ENCODE measurements at places on chromosomes 5 and 9.

DNA sequence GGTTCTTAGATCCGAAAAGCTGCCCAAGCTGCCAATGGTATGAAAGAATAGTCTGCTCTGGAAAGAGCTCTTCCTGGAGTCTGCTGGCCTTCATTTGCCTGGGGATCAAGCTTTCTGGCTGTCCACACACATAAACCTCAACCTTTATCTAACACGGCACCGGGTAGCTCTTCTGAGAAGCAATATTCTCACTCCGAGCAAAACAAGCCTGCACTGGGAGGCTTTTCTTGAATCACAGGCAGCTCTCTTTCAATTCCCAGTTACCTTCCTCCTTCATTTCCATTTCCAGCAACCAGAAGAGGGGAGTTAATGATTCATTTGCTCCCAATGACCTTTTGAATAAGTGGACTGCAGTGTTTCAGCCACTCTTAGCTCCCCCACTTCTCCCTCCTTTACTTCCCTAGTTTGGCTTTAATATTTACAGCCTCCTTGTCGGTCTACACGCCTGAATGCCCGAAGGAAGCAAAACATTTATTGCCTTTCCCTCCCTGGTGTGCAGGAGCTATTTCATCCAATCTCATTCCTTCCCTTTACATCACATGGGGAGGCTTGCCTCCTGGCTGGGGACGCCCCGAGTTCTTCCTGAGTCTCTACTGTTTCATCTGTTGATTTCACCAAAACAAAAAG is 187.1 kb downstream of the ARHGEF28 start:
- DNase-seq, result no peak

- no peak for DNase-seq
Observed at GRCh38 chr9:26334706-26335105, 557.9 kb downstream of the CAAP1 start.

DNA sequence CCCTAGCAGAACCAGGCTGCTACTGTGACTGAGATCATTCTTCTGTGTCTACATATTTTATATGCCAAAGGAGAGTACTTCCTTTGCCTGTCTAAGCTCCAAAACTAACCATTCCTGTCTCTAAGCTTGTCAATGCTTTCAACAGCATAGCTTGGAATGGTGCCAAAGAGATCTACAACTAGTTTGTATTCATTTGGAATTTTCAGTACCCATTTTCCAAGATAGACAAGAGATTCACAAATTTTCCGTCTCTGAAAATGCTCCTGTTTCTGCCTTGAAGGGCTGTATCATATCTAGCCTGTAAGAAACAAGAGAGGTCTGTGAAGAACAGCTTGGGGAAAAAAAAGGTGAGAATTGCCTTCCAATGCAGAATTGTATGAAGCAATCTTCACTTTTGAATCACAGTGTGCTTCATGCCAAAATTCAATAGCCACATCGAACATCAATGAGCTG is 334.4 kb upstream of the ACTBL2 start:
- no peak for DNase-seq

- DNase-seq, result no peak
Observed at GRCh38 chr9:118533101-118533500, 828.9 kb downstream of the TLR4 start.

DNA sequence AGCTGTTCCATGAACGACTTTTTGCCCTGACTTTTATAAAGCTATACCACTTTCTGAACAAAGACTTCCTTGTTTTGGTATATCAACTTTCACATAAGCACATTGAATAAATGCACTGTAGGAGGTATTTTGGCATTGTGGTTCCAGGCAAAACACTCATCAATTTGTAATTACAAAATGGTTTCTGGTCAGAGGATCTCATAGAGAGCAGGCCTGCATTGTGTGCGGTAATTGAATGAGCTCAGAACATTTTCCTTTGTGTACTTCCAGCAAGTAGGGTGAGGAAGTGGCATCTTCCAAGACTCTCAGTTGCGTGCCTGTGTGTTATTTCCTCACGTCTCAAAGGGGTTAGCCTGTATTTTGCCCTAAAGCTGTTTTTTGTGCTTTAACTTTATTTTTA is 89.2 kb downstream of the PDE6A start:
- DNase-seq, result no peak

DNA sequence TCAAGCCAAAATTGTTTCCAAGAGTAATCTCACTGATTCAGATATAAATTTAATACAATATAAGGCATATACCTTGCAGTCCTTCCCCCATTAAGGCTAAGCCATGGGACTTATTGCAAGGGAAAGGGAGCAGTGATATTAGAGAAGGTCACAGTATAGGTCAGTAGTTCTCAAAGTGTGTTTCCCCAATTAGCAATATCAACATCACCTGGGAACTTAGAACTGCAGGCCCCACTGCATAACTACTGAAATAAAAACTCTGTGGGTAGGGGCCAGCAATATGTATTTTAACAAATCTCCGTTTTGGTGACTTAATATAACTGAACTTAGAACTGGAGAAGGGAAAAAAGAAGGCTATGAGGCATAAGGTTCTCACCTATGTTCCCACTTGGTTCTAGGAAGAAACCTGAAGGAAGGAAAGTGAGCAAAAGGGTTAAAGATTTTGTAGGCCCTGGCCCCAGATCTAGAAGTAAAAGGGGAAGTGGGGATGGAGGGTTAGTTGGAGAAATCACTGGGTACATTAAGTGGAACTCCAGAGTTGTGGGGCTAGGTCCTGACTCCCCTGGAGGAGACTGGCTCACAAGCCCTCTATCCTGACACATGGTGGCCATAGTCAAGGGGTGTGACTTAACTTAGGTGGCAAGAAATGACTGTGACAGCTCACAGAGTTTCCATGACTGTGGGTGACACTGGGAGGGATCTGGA is 40.7 kb downstream of the WDR36 start:
- DNase-seq, result no peak

GRCh38 chr9:137705906-137706305 is 87.1 kb downstream of the EHMT1 start:
- DNase-seq, result no peak

GRCh38 chr5:54956922-54957321 is 28.5 kb downstream of the ESM1 start:
- DNase-seq, result no peak

- no peak for DNase-seq
Observed at GRCh38 chr5:168686837-168687236, 107.7 kb upstream of the PANK3 start.

- DNase-seq, result no peak
Observed at GRCh38 chr5:131996210-131997025, 15.0 kb downstream of the ACSL6 start.

DNA sequence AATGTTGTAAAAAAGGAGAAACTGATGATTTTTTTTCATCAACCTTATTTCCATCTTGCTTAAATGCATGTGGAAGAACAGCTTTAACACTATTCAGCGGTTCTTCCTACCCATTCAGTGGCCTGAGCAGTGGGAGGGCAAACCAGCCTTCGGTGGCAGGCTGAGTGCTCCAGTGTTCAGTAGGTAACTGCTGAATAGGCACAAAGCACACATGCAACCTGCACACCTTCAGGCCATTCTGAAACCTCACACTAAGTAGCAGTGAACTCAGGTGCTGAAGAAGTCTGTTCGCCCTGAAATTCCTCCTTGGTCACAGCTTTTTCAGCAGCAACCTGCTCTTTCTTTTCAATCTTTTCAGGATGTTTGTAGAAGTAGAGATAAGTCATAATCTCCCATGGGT is 26.1 kb downstream of the FBXO4 start:
- no peak for DNase-seq

- DNase-seq, result no peak
Observed at GRCh38 chr5:176535101-176535663, 2.0 kb downstream of the RNF44 start.

DNA sequence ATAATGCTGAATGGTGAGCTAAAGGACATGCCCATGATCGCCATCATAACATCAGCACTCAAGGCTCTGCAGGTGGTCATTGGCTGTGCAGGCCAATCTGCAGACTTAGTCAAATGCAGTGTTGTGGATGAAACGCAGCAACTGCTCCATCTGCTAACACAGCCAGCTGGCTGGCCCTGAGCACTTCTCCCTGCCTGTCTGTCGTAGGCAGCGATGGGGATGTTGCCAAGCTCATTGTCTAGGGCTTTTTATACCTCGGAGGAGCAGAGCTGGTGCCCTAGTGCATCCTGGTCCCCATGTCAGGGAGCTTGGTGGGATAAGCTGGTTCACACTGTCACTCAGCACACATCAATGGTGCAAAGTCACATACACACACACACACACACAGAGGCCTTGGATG is 189.4 kb downstream of the TENT4A start:
- DNase-seq, result no peak

GRCh38 chr5:79963261-79964061 is 27.6 kb downstream of the MTX3 start:
- no peak for DNase-seq

DNA sequence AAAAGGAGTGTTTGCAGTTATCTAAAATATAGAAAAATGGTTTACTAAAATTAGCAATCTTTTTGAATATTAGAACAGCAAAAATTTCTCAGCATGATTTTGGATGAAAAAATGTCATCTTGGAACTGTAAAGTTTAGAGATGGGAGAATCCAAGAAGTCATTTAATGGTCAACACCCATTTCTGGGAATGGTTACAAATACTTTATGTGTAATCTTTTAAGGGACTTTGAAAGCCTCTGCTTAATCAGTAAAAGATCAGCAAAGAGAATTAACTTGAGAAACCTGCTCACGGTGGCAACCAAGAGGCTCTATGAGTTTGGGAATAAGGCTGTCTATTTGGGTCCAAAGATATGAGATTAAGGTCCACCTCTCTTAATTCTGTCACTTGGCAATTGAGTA is 13.0 kb downstream of the C1QTNF3 start:
- DNase-seq, result no peak

DNA sequence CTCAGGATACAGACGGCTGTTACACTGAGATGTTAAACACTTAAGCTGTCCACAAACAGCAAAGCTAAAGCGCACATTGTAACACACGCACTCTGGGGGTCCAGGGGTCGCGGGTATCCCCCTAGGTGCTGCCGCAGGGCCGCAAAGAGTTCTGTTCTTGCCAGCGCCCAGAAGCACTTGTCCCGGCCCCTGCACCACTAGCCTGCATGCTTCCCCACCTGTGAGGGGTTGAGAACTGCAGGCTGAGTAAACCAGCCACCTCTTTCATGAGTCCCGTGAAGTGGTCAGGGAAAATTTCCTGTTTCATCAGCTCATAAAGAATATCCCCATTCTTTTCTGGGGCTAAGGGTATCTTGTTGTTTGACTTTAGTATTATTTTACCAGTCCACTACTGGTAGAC is 154.4 kb upstream of the FBXL17 start:
- no peak for DNase-seq

- no peak for DNase-seq
Observed at GRCh38 chr9:2655411-2655901, 33.9 kb downstream of the VLDLR start.

- no peak for DNase-seq
Observed at GRCh38 chr5:113614191-113614590, 100.7 kb downstream of the YTHDC2 start.

- DNase-seq, result no peak
Observed at GRCh38 chr9:137740312-137740711, 121.5 kb downstream of the EHMT1 start.

GRCh38 chr9:129945314-129945713 is 97.7 kb downstream of the FNBP1 start:
- no peak for DNase-seq

- no peak for DNase-seq
Observed at GRCh38 chr5:126998201-126998631, 32.1 kb downstream of the MARCHF3 start.

DNA sequence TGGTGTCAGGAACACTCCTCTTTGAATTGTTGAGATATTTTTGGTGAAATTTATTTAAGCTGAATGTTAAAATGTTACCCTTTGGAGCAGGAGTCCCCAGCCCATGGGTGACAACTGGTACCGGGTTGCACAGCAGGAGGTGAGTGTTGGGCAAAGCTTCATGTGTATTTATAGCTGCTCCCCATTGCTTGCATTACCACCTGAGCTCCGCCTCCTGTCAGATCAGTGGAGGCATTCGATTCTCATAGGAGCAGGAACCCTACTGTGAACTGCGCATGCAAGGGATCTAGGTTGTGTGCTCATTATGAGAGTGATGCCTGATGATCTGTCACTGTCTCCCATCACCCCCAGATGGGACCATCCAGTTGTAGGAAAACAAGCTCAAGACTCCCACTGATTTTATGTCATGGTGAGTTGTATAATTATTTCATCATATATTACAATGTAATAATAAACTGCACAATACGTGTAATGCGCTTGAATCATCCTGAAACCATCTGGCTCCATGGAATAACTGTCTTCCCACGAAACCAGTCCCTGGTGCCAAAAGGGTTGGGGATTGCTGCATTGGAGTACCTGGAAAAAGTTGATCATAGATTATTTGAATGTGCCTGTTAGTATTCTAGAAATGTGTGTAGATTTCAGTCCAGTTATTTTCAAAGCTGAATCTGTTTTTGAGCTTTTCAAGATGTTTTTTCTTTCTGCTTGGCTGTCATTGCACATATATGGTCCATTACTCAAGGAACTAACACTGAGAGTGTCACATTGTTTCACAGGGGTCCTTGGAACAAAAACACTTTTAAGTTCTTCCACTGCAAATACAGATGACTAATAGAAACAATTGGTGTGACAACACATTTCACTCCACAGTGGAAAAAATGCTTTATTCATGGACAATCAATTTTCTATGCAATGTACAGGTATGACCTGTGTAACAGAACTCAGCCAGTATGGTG is 104.6 kb upstream of the TNFAIP8 start:
- no peak for DNase-seq

DNA sequence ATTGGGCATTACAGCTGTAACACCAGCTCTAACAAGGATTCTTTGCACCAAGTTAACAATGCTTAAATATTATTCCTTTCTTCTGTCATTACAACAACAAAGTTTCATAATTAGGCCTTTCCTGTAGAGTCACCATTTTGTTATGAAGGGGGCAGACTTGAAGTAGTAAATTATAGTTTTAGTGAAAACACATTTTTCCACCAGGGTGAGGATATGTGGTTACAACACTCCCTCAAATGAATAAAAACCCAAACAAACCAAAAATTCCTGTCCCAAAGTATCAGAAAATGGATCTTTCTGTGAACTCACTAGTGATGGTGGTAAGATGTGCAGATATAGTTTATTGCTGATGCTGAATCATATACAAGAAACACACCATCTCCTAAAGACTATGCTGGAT is 250.5 kb upstream of the TUT7 start:
- no peak for DNase-seq

GRCh38 chr9:6414247-6414641 is 1.2 kb downstream of the UHRF2 start:
- DNase-seq, result no peak

- DNase-seq, result no peak
Observed at GRCh38 chr9:82820186-82820585, 242.8 kb downstream of the RASEF start.

DNA sequence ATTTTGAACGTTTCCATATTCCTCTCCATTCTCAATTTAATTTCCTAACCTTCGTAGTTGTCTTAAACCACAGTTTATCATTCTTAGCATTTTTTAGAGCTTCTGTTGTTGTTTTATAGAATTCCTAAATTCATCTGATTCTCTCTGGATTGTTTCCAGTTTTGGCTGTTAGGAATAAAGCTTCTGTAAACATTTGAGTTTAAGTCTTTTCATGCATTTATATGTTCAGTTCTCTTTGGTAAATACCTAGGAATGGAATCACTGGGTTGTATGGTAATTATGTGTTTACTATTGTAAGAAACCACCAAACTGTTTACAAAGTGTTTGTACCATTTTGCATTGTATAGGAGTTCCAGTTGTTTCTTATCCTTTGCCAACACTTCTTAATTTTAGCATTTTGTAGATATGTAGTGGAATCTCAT is 29.7 kb downstream of the GPR21 start:
- DNase-seq, result no peak
